ENCODE measurements at places on chromosomes 3 and 15.
A peak's percentile ranks its signal among the peaks of the same experiment; 100 is the strongest.

DNA sequence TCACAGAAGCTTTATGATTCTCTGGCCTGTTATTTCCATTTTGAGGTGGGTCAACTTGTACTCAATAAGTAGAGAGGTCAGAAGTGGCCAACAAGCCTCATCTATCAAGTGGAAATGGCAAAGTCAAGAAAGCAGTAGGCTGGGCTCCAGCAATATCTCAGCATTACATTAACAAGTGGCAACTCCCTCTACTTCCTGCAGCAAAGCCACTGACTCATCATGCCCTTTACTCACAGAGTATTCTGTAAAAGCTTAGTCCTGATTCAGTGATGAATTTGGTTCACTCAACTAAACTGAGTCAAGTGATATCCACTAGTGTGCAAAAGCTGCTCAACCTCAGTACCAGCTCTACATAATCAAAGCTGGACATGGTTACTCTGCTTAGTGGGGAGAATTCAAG lies 954.6 kb downstream of the EPHA3 start:
- DNase-seq = no peak

- no peak for DNase-seq
Measured at GRCh38 chr3:124413393-124413792, 316.9 kb upstream of the UMPS start.

DNA sequence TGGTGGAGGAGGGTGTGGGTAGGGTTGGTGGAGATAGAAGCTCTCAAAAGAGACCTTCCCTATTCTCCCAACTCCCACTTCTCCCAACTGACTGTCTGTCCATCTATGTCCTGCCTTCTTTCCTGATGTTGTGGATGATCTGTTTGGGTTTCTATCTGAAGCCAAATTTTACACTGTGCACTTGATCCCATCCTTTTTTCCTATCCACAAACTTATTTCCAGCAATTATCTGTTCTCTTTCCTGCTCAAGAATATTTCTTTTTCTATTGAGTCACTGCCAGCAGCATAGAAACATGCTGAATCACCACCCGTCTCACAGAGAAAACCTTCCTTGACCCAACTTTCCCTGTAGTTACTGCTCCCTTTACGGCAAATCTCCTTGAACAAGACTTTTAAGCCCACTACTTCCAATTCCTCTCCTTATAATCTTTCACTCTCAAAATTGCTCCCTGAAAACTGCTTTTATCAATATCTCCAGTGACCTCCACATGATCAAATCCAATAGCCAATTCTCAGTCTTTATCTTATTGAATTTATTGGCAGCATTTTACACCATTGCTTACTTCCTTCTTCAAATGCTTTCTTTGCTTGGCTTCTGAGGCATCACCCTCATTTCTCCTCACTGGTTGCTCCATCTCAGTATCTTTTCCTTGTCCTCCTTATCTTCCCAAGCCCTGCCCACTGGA lies 141.2 kb upstream of the SLC7A14 start:
- DNase-seq = peak; percentile 72

- no peak for DNase-seq
Measured at GRCh38 chr15:29573197-29573838, 248.9 kb downstream of the TJP1 start.

- no peak for DNase-seq
Measured at GRCh38 chr3:124775877-124776276, 45.6 kb downstream of the UMPS start.

DNA sequence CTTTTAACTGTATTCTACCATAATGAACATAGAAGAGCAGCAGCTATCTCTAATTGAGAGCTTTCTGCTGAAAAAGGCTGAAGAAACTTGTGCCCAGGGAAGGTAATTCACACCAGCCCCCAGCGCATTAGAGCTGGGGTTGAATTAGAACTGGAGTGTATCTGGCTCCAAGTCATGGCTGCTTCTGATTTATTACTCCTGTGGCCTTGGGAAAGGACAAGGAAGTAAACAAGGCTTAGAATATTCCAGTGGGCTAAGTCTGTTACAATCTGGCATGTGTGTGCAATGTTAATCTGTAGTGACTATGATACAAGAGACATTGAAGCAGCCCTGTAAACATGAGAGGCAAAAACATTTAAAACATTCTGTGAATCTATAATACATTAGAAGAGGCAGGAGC lies 18.1 kb downstream of the CPA3 start:
- no peak for DNase-seq

- DNase-seq = no peak
Measured at GRCh38 chr15:83300826-83301225, 16.4 kb upstream of the BNC1 start.

GRCh38 chr3:43770426-43771103 lies 79.8 kb downstream of the ABHD5 start:
- peak; percentile 97 for DNase-seq

DNA sequence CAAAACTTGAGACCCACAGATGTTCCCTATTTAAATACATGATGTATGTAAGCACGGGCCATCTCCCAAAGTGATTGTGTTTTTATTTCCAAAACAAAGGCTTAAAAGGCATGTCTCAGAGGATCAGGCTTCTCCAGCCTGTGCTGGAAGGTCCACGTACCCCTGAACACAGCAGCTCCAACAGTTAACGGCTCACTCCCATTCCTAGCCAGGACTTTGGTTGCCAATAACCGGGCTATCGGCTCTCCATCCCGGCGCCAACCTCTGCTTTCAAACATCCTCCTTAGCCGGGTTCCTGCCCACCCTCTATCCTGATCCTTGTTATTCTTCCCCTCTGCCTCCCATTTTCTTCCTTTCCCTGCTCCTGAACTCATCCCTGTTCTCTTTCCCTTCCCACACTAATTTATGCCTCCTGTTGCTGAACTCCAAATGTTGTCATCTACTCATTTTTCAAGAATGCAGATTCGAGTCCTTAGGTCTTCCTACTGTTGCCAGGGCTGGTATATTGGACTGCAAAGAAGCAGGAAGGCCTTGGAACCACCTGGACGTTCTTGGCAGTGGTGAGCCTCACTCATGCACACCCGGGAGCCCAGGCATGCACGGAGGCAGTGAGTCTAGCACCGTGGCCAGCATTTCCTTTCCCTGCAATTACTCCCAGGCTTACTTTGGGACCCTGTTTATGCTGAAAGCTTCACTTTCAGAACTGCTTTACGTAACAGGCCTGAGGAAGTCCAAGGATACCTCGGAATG lies 128.4 kb upstream of the RAD18 start:
- DNase-seq = no peak

DNA sequence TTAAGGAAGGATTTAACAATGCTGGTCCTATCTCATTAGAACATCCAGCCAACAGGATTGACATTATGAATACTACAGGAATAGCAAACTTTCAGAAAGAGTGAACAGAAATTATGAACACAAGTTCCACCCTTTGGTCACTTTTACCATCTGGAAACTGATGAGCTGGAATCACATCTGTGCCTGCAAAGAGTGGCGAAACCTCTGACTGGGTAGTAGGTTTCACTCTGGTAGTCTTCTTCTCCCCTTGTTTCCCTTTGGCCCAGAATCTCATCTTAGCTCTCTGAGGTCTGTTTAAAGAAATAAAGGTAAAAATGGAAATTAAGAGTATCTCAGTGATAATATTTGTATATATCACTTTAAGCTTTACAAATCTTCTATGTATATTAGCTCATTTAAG lies 73.1 kb downstream of the NR2E3 start:
- no peak for DNase-seq

DNA sequence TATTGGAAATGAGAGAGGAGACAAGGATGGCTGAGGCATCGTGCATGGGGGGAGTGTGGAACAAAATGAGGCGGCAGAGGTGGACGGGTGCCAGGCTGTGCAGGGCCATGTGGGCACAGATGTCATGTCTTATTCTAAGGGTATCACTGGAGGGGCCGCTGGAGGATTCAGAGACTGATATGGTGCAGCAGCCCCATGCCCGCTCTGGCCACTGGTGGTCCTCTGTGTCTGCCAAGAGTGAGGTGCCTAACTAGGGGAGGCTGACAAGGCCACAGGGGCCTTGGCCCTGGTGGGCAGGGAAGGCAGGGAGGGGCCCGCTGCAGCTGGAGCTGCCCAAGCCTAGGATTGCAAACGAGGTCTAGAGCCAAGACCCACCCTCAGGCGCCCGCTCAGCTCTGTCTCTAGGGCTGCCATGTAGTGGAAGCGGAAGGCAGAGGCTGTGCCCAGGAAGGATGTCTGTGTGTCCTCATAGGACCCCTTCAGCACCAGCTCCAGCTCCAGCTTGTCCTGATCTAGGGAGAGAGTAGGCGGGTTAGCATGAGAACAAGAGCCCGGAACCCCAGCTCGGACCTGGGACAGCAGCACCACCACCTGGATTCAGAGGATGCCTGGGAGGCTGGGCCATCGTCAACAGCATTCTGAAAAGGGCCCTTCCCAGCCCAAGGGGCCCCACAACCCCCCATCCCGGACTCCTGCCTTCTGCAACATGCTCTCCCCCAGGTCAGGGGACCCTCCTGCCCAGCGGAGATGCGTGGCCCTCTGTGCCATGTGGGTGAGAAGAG lies 11.3 kb downstream of the PLA2G4D start:
- no peak for DNase-seq

DNA sequence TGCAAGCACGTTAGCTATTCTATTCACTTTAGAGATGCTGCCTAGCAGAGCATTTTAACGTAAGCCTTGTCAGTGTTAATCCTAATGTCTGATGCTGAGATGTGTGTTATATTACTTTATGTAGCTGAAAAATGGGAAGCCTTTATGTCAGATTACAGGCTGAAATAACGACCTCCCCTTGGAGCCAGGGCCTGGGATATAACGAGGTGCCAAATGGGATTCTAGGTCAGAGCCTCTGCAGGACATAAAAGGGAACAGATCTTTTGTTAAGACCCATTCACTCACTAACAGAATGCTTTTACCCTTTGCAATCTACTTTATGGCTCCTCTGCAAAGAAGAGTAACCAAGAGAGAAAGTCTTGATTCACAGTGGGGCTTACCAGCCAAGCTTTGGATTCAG lies 815.5 kb upstream of the CFAP20DC start:
- DNase-seq = no peak

DNA sequence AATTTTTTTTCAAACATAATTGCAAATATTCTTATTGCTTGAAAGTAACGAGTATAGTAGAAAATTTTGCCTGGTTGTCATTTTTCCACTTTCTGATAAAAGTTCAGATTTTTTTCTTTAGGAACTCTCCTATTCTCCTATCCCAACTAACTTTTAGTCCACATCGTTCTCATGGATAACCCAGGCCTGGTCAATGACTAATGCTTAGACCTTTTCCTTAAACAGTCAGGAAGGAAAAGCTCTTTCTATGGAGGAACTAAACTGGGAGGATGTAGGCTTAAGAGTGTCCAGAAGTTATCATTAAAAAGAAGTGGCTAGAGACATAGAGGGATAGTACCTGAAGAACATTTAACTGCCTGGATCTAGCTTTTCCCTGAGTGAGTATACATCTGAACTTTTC lies 26.7 kb downstream of the CIP2A start:
- DNase-seq = no peak

GRCh38 chr3:30285188-30286006 lies 321.0 kb upstream of the TGFBR2 start:
- DNase-seq = no peak

- DNase-seq = no peak
Measured at GRCh38 chr3:36365829-36366228, 14.5 kb upstream of the STAC start.

- DNase-seq = no peak
Measured at GRCh38 chr3:18623220-18623619, 198.1 kb upstream of the SATB1 start.

- DNase-seq = no peak
Measured at GRCh38 chr15:29141308-29142128, 128.1 kb downstream of the NSMCE3 start.

DNA sequence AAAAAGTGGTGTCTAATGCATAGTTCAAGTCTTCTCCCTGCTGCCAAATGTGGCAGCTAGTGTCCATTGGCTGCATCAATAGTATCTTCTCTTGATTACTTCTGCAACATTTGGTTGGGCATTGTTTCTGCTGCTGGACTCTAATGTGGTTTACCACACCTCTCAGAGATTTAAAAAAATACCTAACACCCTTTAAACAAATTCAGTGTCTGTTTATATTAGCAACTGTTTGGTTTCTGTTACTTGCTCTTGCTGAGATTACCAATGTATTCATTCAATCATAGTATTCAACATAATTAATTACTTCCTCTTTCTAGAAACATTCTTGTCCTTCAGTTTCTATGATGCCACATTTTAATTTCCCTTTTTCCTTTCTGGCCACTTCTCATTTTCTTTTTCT lies 20.3 kb upstream of the NECTIN3 start:
- DNase-seq = no peak

GRCh38 chr3:192915722-192916121 lies 1.9 kb downstream of the MB21D2 start:
- no peak for DNase-seq
